Endodermal cell (in vitro differentiated cells): ENCODE measurements at places on chromosomes 3 and 15. TPM values are rescaled to one million over a fixed set of nuclear protein-coding genes. Genes with fewer than 3 reads are reported as not detected.

GRCh38 chr15:57251308-57251707 is 125.0 kb upstream of the CGNL1 start:
- peak overlapping the region; percentile 40 for H3K27ac ChIP-seq
- H3K36me3 ChIP-seq, result peaks cover 37% of the 10 kb centered on the region
- DNase-seq, result no peak
- no peaks in the 10 kb centered on the region for H3K27me3 ChIP-seq
- no peak overlapping the region for H3K4me3 ChIP-seq
- H3K4me1 ChIP-seq, result peaks cover 4% of the 10 kb centered on the region

DNA sequence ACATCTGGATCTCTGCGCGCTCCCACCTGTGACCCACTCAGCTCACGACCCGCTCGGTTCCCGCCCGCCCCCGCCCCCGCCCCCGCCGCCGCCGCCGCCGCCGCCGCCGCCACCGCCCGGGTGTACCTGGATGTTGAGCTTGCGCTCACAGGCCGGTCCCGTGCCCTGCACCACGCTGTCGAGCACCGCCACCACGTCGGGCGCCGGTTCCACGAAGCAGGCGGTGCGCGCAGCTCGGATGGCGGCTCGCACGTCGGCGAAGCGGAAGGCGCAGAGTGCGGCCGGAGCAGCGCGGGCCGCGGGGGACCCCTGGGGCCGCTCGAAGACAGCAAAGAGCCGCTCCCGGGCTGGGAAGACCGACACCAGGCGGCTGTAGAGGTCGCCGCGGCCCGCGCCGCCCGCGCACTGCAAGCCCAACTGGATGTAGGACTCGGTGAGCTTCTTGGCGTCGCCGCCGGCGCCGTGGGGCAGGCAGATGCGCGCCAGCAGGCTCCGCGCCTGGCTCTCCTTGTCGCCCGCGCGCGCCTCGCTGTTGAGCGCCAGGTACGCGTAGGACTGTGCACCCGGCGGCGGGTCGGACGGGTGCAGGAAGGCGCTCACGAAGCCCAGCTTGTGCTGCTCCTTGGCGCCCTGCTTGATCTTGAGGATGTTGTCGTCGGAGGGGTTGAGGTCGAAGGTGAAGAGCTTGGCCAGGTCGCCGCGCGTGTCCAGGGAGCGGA is 1.1 kb downstream of the PLXND1 start:
- H3K4me1 ChIP-seq, result peaks cover 7% of the 10 kb centered on the region
- no peaks in the 10 kb centered on the region for H3K36me3 ChIP-seq
- H3K27ac ChIP-seq, result no peak overlapping the region

DNA sequence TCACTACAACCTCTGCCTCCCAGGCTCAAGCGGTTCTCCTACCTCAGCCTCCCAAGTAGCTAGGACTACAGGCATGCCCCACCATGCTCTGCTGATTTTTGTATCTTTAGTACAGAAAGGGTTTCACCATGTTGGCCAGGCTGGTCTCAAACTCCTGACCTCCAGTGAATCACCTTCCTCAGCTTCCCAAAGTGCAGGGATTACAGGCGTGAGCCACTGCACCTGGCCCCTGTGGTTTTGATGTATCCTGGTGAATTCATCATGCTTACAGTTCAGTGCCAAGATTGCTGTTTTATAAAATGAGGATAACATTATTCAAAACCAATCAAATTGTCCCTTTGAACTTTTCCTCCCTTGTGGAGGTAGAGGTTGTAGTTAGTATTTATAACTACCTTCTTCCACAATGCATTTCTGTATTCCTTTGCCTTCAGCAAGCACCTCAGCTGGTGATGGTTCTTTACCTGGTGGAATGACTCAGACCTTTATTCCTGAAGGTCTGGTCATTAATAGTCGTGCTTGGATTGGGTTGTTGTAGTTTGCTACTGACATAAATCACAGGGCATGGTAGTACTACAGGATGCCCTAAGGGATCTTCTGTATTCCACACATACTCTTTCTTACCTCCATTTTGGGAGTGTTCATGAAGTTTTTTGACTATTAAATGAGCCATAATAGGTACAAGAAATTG is 76.9 kb downstream of the UBP1 start:
- H3K4me1 ChIP-seq, result peaks cover 3% of the 10 kb centered on the region
- H3K27ac ChIP-seq, result no peak overlapping the region
- H3K36me3 ChIP-seq, result peaks cover 10% of the 10 kb centered on the region
- no peaks in the 10 kb centered on the region for H3K27me3 ChIP-seq
- DNase-seq, result no peak

DNA sequence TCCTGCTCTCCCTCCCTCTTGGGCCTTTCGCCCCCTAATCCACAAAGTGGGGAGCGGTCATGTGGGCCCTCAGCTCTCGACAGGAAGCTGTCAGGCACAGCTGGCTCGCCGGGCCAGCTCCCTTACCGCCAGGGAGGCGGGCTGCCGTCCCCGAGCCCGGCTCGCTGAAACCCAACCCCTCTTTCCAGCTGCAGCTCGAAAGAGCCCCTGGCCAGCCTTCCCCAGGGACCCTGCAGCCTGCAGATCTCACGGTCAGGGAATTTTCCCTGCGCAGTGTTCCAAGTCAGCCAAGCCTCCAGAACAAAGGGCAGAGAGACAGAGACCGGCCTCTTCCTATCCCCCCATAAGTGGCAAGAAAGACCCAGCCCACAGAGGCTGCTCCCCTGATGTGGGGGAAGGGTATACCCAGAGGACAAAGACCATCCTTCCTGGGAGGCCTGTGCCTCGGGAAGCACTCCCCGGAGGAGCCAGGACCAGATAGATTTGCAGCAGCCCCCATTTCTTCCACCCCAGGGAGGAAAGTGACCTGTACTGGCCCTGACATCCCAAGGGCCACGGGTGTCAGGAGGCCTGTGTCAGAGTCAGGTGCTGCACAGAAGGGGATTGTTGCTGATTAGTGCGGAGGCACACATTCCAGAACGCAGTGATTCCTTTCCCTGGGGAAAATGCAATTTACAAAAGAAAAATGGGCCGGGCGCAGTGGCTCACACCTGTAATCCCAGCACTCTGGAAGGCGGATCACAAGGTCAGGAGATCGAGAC is 32.6 kb downstream of the MAGEF1 start:
- H3K27me3 ChIP-seq, result peaks cover 7% of the 10 kb centered on the region
- H3K4me3 ChIP-seq, result no peak overlapping the region
- peak overlapping the region; percentile 74 for H3K27ac ChIP-seq
- DNase-seq, result peak; percentile 77
- H3K4me1 ChIP-seq, result peaks cover 16% of the 10 kb centered on the region

- no peaks in the 10 kb centered on the region for H3K4me1 ChIP-seq
- DNase-seq, result no peak
- H3K36me3 ChIP-seq, result no peaks in the 10 kb centered on the region
- H3K27ac ChIP-seq, result no peak overlapping the region
- H3K4me3 ChIP-seq, result no peak overlapping the region
- H3K27me3 ChIP-seq, result no peaks in the 10 kb centered on the region
Measured at GRCh38 chr3:123907720-123908119, 23.6 kb upstream of the MYLK start.

DNA sequence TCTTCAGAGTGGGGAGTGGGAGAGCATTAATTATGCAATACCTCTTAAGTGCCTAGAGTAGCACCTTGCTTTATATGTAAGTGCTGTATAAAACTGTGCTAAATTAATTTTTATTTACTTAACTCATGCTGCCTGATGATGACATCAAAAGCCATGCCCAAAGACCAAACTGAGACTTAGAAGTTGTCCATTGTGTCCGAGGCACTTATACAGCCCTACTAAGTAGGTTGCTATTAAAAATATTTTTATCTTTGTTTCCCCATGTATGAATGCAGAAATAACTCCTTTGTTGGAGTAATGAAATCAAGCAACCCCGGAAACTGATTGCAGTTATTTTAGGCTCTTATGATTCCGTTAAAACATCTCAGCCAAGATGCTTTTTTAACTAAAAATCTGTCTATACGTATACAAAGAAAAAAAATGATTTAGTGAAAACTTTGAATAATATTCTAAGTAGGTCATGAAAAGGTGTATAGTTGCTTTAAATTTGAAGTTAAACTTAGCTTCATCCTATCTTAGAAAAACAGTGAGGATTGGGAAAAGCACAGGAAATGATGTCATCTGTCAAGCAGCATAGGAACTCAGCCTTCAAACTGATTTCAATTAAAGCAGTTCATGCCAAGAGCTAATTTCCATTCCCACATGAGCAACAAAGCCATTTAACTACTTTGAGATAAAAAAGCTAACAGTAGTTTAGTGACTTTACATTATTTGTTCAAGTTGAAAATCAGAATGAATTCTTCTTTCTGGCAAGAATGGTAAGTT is 43.0 kb downstream of the FBN1 start:
- H3K27me3 ChIP-seq, result no peaks in the 10 kb centered on the region
- DNase-seq, result no peak
- no peak overlapping the region for H3K4me3 ChIP-seq
- H3K27ac ChIP-seq, result no peak overlapping the region

- peak overlapping the region; percentile 7 for H3K4me3 ChIP-seq
- H3K27me3 ChIP-seq, result peaks cover 4% of the 10 kb centered on the region
- H3K36me3 ChIP-seq, result peaks cover 17% of the 10 kb centered on the region
- no peak for DNase-seq
- peaks cover 10% of the 10 kb centered on the region for H3K4me1 ChIP-seq
Measured at GRCh38 chr3:63945558-63946096, 33.4 kb upstream of the SCAANT1 start.

GRCh38 chr3:10876661-10877060 is 60.6 kb downstream of the SLC6A11 start:
- H3K4me1 ChIP-seq, result no peaks in the 10 kb centered on the region
- no peaks in the 10 kb centered on the region for H3K36me3 ChIP-seq
- DNase-seq, result no peak
- no peak overlapping the region for H3K27ac ChIP-seq
- peaks cover 14% of the 10 kb centered on the region for H3K27me3 ChIP-seq
- H3K4me3 ChIP-seq, result no peak overlapping the region

GRCh38 chr3:129195731-129196256 is 12.1 kb upstream of the CNBP start:
- H3K27me3 ChIP-seq, result no peaks in the 10 kb centered on the region
- H3K4me3 ChIP-seq, result no peak overlapping the region
- no peaks in the 10 kb centered on the region for H3K4me1 ChIP-seq

DNA sequence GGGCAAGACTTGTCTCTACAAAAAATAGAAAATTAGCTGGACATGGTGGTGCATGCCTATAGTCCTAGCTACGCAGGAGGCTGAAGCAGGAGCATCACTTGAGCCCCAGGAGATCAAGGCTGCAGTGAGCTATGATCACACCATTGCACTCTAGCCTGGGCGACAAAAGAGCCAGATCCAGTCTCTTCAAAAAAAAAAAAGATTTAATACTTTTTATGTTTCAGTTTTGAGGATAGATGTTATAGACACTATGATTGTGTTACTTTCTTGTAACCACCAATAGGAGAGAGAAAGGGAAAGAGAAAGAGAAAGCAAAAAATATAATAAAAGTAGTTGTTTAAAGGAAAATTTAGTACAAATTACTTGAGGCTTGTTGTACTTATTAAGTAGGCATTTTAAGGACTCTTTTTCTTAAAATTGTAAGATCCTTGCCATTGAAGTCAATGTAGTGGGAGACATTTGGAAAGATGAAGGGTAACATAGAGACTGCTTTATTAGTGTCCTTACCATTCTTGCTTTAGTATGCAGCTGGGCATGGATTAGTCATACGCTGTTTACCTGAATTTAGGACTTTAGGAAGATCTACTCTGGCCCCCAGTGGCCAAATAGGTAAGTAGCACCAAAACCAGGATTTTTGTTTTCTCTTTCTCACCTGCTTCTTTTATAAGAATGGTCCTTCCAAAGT is 35.1 kb upstream of the ZDHHC23 start:
- H3K27ac ChIP-seq, result no peak overlapping the region
- DNase-seq, result peak; percentile 76
- no peaks in the 10 kb centered on the region for H3K4me1 ChIP-seq
- no peaks in the 10 kb centered on the region for H3K27me3 ChIP-seq

DNA sequence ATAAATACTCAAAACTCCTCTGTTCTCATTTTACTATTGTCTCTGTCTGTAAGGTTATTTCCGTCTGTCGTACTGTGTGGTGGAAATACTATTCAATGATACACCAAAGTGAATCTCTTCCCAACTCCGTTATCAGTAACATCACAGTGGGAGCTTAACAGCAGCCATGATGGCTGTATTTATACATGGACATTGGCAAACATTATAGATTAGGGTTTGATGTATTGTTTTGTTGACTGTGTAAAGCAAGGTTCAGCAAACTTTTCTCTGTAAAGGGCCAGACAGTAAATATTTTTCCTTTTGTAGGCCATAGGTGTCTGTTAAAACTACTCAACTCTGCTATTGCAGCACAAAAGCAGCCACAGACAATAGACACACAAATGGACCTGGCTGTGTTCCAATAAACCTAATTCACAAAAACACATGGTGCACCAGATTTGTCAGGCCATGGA is 23.2 kb downstream of the LIPC start:
- H3K27ac ChIP-seq, result no peak overlapping the region
- no peaks in the 10 kb centered on the region for H3K27me3 ChIP-seq
- H3K4me1 ChIP-seq, result peaks cover 9% of the 10 kb centered on the region
- no peaks in the 10 kb centered on the region for H3K36me3 ChIP-seq

DNA sequence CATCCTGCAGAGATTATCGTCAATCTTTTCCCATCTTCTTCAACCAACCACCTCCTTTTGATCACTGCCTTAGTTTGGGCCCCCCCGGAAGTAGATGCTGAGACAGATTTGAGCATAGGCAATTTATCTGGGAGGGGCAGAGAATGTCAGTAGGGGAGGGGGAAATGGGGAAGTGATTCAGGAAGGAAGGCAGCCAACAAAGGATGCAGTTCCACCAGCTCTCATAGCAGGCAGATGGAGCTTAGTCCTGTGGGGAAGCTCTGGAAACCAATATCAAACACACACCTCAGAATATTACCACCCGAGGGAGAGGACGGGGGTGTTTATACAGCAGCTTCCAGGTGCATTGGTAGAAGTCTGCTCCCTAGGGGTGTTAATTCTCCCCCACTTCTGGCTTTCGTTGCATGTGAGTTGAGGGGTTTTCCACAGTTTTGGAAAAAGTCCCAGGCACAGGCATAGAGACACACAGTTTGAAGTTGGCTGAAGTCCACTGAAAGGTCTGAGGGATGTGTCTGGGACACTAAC is 91.5 kb upstream of the TNFAIP8L3 start:
- no peak overlapping the region for H3K4me3 ChIP-seq

- peaks cover 18% of the 10 kb centered on the region for H3K4me1 ChIP-seq
- peak within 1 kb of the TSS; percentile 79 for H3K4me3 ChIP-seq
- peak; percentile 87 for DNase-seq
- no peak within 1 kb of the TSS for H3K27ac ChIP-seq
- H3K27me3 ChIP-seq, result no peaks in the 10 kb centered on the region
Measured at GRCh38 chr15:92655178-92655995, at the start of gene FAM174B. TSS of gene FAM174B (minus strand) at chr15:92655775.

DNA sequence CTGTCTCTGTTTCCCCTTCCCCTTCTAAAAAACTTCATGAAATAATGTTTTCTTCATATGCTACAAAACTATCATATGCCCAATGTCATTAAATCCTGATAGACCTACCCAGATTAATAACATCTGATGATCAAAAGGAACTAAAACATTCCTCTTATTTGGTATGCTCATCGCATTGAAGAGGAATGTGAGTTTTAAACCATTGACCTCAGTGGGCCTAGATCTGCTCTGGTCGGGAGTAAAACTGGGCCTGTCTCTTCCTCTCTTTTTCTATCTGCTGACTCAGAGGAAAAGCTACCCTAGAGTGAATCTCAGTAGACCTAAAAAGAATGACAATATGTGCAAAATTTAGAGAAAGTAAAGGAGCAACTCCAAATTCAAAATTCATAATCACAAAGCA is 275.8 kb downstream of the SATB1 start:
- no peak overlapping the region for H3K27ac ChIP-seq
- no peak overlapping the region for H3K4me3 ChIP-seq
- no peaks in the 10 kb centered on the region for H3K4me1 ChIP-seq
- no peaks in the 10 kb centered on the region for H3K27me3 ChIP-seq

The ANKRD34C gene
- total RNA-seq, result not detected in 2 replicates

The ACOX2 gene
- total RNA-seq, result 3.0 to 7.1 TPM (median 6.6 TPM) in 3 replicates

The TMEM266 gene
- 1.8 TPM in 2 replicates for total RNA-seq

The SCAANT1 gene
- total RNA-seq, result not detected in 2 replicates

The SLC51B gene
- total RNA-seq, result not detected in 2 replicates

The PLSCR2 gene
- total RNA-seq, result 2.7 and 3.0 TPM in 2 replicates

The ADAMTS7 gene
- total RNA-seq, result 42.5 to 71.0 TPM (median 67.1 TPM) in 3 replicates
